ENCODE measurements at places on chromosomes 1 and 21. TPM values are rescaled to one million over a fixed set of nuclear protein-coding genes. Genes with fewer than 3 reads are reported as not detected.
A peak's percentile ranks its signal among the peaks of the same experiment; 100 is the strongest.

GRCh38 chr1:216805233-216805632 is 82.0 kb upstream of the ESRRG start:
- no peaks in the 10 kb centered on the region for H3K27me3 ChIP-seq
- H3K4me3 ChIP-seq: no peak overlapping the region
- no peak for DNase-seq
- H3K27ac ChIP-seq: no peak overlapping the region
- H3K36me3 ChIP-seq: no peaks in the 10 kb centered on the region

- H3K4me1 ChIP-seq: no peaks in the 10 kb centered on the region
- H3K4me3 ChIP-seq: no peak overlapping the region
- no peaks in the 10 kb centered on the region for H3K36me3 ChIP-seq
- no peaks in the 10 kb centered on the region for H3K27me3 ChIP-seq
- DNase-seq: no peak
Observed at GRCh38 chr1:216325946-216326345, 97.3 kb downstream of the USH2A start.

DNA sequence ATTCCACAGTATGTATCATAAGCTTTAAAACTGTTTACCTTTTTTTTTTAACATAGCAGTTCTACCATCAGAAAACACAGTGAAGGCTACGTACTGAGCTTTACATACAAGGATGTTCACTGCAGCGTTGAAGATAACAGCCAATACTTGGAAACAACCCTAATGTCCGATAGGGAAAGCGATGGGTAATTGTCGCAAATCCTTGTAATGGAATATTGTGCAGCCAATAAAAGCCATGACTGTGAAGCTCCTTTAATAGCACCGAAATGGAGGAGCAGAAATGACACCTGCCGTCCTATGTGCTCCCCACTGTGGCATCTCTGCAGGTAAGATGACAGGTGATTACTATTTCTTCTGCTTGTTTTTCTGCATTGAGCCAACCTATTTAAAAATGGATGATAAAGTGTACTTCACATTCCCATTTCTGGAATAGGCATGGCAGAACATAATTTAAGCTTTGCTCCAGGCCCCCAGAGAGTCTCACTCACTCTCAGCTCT is 523.8 kb downstream of the PTPRU start:
- no peak overlapping the region for H3K27ac ChIP-seq
- no peak overlapping the region for H3K4me3 ChIP-seq
- H3K4me1 ChIP-seq: no peaks in the 10 kb centered on the region
- no peak for DNase-seq

The NTNG1 gene
- total RNA-seq: 1.0 TPM

GRCh38 chr1:160078512-160079195 is 2.7 kb upstream of the KCNJ9 start:
- peaks cover 13% of the 10 kb centered on the region for H3K4me1 ChIP-seq
- H3K36me3 ChIP-seq: no peaks in the 10 kb centered on the region
- peaks cover 50% of the 10 kb centered on the region for H3K27me3 ChIP-seq
- peak; percentile 86 for DNase-seq
- no peak overlapping the region for H3K4me3 ChIP-seq
